Right ventricle myocardium inferior (tissue), 1 donor: ENCODE measurements at places on chromosomes 16 and 17. TPM values are rescaled to one million over a fixed set of nuclear protein-coding genes. Genes with fewer than 3 reads are reported as not detected.

NOG gene
- 0.70 TPM for total RNA-seq

MAPK7 gene
- 13.0 TPM for total RNA-seq

MYH3 gene
- 0.43 TPM for total RNA-seq

TAC4 gene
- 0.43 TPM for total RNA-seq

CDRT4 gene
- 1.8 TPM for total RNA-seq

MPO gene
- 0.08 TPM for total RNA-seq

CMTM2 gene
- total RNA-seq: 0.35 TPM

MPHOSPH6 gene
- 9.6 TPM for total RNA-seq

NOTUM gene
- 0.89 TPM for total RNA-seq

TBC1D3H gene
- not detected for total RNA-seq

CCL5 gene
- total RNA-seq: 1.7 TPM

GRCh38 chr17:74843352-74843627 is 16.4 kb downstream of the GRIN2C start:
- no peak for DNase-seq

DNA sequence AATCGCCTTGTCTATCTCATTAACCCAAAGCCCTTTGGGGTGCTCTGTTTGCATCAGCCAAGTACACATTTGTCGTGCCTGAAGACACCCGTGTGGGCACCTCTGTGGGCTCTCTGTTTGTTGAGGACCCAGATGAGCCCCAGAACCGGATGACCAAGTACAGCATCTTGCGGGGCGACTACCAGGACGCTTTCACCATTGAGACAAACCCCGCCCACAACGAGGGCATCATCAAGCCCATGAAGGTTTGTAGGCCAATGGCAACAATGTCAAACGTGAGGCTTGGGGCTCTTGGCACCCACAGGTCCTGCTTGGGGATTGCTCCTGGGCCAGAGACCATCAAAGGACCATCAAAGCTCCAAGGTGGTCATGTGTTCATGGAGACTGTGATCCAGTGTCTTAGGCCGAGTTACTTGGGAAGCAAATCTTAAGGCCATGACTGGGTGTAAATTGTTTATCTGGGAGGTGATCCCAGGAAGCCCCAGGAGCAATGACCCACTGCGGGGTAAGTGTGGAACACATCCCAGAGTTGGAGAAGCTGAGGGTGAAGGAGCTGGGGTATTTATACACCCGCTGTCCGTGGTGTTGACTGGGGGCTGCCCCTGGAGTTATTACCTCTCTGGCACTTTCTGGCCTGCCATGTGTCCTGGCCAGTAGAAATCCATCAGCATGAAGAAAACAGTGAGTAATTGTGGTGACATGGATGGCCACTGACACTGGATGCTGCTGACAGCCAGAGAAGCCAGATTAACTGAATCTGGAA is 24.0 kb downstream of the CDH5 start:
- DNase-seq: no peak

- DNase-seq: no peak
Measured at GRCh38 chr17:27282054-27282551, 11.8 kb upstream of the WSB1 start.

GRCh38 chr16:74623214-74623838 is 16.4 kb upstream of the GLG1 start:
- DNase-seq: no peak

DNA sequence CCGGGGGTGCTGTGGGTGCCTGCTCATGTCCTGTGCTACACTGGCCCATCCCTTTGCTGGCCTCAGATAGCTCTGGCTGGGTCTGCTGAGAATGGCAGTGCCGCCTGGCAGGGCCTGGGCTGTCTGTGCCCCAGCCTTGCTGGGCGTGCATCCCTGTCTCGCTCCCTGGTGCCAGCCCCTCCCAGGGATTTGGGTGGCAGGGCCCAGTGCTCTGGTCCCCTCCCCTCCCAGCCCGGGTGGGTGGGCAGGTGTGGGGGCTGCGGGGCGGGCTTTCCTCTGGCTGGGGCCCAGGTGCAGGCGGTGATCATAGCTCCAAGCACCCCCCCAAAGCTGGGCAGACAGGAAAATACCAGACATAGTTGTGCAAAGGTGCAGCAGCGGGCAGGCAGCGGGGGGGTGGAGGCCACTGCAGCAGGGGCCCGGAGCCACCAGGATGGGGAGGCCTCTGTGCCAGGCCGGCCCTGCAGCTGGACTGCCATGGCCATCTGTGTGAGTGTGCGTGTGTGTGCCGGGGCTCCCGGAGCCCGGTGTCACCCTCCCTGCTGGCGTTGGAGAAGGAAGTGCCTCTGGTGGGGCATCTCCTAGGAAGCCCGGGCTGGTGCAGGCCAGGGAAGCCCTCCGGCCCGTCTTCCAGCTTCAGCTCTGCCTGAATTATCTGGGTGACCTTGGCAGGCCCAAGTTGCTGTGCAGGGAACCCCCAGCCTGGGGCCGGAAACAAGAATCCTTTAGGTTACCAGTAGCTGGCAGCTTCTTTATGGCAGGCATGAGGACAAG is 7.4 kb downstream of the GLIS2 start:
- DNase-seq: no peak

- DNase-seq: no peak
Measured at GRCh38 chr17:30549864-30550511, 72.8 kb downstream of the GOSR1 start.

DNA sequence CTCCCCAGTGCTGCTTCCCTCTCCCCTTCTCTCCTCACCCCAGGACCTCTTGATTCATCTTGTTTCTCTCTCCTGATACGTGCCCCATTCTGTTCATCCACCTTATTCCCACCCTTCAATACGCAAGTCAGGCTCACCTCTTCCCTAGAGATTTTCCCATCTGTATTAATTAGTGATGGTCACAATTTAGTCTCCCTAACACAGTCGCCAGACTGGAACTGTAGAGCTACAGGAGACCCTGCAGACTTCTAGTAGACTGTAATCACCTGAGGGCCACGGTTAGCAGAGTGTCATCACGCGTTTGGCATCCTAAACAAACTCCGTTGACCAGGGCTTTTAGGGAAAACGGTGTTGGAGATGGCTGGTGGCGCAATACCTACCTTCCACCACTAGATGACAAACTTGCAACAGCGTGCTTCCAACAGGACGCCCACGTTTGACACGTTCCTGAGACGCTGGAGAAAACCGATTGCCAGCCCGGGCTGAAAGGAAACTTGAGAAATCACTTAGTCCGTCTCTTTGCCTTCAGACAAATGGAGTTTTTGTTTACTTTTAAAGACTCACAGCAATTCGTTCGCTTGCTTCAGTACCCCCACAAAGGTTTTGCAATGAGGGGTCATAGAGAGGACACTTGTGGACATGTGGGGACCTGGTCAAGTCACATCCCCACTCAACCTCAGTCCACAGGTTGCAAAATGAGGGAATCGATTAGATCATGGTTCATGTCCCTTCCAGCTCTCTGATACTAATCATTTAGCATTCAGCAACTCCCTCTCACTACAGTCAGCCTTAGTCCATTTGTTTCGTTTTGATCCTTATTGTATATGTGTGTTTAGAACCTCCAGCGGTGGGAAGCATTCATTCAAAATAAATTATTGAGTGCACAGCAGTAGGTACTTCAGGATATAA is 20.6 kb downstream of the MYL4 start:
- peak; percentile 76 for DNase-seq

- peak; percentile 77 for DNase-seq
Measured at GRCh38 chr16:85402910-85403692, 210.0 kb upstream of the GSE1 start.

DNA sequence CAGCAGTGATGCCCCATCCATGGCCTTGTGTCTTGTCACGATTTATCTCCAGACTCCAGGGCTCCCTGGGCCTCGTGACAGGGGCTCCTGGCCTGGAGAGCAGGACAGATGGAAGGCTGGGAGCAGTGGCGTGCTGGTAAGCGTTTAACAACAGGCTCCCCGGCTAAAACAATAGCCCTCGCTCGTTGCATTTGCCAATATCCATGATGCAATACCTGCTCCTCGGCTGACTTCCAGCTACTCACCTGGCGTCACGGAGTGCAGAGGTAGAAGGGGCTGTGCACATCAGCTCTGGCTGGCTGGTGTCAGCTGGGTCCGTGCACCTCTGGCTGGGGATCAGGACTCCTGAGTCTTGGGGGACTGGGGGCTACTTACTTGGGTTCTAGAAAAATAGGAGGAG is 1.5 kb upstream of the BICDL2 start:
- peak; percentile 60 for DNase-seq

- DNase-seq: peak; percentile 1
Measured at GRCh38 chr17:36867716-36868341, 69.4 kb upstream of the LHX1 start.

DNA sequence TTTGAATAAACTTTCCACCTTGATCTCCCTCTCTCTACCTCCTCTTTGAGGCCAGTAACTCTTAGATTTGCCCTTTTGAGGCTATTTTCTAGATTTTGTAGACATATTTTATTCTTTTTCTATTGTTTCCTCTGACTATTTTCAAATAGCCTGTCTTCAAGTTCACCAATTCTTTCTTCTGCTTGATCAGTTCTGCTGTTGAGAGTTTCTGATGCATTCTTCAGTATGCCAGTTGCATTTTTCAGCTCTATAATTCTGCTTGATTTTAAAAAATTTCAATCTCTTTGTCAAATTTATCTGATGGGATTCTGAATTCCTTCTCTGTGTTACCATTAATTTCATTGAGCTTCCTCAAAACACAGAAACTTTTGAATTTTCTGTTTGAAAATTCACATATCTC is 257.5 kb downstream of the HAPSTR1 start:
- no peak for DNase-seq

GRCh38 chr17:4492721-4493561 is 5.7 kb upstream of the SPNS2 start:
- DNase-seq: no peak

DNA sequence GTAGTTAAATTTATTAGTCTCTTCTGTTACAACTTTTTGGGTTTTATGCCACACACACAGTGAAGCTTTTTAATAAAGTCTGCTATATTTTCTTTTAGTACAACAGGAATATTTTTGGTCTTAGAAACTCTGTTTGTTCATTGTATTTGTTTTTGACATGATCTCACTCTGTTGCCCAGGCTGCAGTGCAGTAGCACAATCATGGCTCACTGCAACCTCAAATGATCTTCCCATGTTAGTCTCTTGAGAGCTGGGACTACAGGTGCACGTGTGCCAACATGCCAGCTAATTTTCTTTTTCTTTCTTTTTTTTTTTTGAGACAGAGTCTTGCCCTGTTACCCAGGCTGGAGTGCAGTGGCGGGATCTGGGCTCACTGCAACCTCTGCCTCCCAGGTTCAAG is 27.1 kb downstream of the PPM1D start:
- DNase-seq: no peak

DNA sequence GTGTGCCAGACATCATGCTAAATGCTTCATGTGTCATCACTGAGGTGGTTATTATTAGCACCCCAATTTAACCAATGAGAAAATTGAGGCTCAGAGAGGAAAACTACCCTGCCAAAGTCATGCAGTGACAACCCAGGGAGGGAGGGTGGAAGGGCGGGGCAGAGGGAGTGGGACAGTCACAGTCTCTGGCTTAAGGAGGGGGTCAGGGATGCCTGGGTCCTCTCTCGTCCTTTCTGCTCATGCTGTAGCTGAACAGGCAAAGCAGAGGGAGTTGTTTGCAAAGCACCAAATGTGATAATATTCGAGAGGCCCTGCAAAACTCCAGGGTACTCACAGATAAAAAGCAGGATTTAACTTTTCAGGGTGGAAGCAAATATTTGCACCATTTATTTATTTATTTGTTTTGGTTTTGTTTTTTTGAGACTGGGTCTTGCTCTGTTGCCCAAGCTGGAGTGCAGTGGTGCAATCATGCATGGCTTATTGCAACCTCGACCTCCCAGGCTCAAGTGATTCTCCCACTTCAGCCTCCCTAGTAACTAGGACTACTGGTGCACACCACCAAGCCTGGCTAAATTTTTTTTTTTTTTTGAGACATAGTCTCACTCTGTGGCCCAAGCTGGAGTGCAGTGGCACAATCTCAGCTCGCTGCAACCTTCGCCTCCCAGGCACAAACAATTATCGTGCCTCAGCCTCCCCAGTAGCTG is 47.9 kb upstream of the NKD1 start:
- no peak for DNase-seq

- no peak for DNase-seq
Measured at GRCh38 chr16:47865337-47865855, 290.4 kb downstream of the ABCC12 start.

DNA sequence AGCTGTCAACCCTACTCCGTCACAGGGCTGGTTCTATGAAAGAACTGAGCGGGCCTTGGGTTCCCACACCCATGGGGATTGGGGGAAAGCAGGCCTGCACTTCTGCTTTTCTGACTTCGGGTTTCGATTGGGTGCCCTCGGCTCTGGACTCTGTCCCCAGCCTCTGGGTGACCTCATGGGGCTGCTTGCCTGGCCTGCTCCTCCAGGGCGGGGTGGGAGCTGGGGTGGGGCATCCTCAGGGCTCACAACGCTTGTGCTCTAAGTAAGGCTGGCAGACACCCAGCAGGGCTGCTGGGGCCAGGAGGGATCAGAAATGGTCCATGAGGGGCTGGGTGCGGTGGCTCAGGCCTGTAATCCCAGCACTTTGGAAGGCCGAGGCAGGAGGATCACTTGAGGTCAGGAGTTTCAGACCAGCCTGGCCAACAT is 19.2 kb downstream of the ARHGAP27 start:
- peak; percentile 86 for DNase-seq

- DNase-seq: no peak
Measured at GRCh38 chr17:76007850-76008165, 7.2 kb downstream of the CDK3 start.

DNA sequence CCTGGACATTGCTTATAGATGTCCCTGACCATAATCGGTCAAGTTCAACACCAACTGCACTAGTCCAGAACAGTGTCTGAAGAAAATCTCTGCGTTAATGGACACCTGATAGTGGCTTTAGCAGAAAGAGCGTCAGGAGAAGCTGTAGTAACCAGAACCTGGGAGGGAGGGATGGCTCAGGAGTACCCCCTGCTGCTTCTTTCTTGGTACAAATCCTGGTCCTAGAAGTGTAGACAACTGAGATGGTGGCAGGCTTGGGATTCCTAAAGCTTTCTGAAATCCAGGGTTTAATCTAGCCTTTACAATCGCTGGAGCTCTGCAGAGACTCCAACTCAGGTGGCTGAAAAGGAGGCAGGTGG is 5.4 kb downstream of the MAP3K14 start:
- DNase-seq: no peak

- no peak for DNase-seq
Measured at GRCh38 chr16:2770057-2770951, 6.8 kb downstream of the ELOB start.

GRCh38 chr16:79287424-79287917 is 313.1 kb downstream of the MAF start:
- DNase-seq: no peak

- no peak for DNase-seq
Measured at GRCh38 chr17:57114085-57114673, 29.1 kb downstream of the AKAP1 start.

GRCh38 chr16:29770250-29770929 is 7.7 kb upstream of the ZG16 start:
- no peak for DNase-seq
